ENCODE measurements at places on chromosomes 2 and 18.

GRCh38 chr2:10357193-10358169 lies 54.8 kb downstream of the HPCAL1 start:
- no peak for DNase-seq

DNA sequence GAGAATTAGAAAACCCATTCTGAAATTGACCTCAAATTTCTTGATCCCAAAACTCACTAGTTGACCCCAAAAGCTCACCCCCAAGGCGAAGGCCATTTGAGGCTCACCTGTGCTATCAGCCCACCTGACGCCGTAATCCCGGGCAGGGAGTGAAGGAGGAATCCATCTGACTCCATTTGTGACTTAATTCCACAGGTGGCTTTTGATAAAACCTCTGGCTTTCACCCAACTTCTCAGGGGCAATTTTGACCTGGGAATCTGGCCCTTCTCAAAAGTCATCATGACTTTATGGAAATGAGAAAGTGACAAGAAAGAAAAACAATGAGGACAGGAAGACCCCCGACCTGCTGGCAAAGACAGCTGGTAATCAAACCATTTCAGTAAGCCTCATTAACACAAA lies 86.9 kb upstream of the SALL3 start:
- DNase-seq = peak; percentile 59

DNA sequence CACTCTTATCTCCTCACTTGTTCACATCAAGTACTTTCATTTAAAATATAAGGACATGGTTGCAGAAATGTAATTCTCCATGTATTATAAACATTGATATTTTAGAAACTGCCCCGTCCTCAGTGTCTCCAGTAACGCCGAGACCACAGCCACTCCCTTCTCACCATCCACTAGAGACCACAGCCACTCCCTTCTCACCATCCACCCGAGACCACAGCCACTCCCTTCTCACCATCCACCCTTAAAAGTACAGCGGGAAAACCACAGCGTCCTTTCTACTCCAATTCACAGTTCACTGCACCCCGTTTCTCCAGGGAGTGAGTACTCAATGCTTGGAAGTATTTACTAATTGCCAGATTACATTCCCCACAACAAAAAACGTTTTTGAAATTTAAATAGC lies 1452.2 kb upstream of the ACVR2A start:
- DNase-seq = no peak

- DNase-seq = no peak
Observed at GRCh38 chr2:232240906-232241305, 137.6 kb upstream of the ALPP start.

DNA sequence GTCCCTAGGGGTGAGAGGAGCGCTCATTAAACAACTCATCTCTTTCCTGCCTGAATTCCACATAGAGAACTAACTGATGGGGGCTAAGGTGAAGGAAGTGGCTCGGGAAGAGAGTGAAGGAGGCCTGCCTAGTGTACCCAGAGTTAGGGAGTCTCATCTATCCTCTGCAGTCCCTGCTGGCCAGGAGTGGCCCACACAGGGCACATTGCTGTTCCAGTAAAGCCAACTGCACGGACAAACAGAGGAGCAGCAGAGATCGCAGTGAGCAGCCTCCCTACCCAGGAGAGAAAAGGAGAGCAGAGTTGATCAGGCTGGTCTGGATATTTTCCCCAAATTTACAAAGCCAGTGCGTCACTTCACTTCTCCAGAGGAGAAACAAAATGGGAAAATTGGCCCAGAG lies 16.9 kb upstream of the FN1 start:
- DNase-seq = no peak
